ENCODE measurements at places on chromosomes 5 and 9.
A peak's percentile ranks its signal among the peaks of the same experiment; 100 is the strongest.

DNA sequence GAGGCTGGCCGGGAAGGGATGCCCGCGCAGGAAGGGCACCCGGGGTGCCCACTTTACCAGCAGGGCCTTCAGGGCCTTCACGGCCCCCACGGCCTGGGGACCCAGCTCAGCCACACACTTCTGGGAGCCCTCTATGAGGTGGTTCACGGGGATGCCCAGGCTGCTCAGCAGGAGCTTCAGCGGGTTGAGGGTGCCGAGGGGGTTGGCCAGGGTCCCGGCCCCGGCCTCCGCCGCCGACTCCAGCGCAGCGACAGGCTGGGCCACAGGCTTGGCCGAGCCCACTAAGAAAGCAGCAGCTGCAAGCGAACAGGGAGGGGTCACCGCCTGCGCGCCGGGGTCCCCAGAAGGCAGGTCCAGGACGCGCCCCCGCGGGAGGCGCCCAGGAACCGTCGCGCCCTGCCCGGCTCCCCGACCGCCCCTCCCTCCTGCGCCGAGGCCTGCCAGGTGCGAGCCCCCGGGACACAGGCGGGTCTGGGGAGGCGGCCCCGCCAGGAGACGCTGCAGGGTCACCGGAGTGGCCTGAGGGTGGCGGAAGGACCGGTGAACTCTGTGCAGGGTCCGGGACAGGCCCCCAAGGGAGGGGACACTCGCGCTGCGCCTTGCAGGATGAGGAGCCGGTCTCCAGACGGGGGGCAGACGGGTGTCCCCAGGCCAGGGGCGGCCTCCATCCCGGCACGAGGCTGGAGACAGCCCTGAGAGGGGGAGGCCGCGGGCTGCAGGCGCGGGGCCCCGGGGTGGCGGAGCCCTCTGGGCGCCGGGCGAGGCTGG lies 572 bp downstream of the SCGB3A1 start:
- no peak for DNase-seq

DNA sequence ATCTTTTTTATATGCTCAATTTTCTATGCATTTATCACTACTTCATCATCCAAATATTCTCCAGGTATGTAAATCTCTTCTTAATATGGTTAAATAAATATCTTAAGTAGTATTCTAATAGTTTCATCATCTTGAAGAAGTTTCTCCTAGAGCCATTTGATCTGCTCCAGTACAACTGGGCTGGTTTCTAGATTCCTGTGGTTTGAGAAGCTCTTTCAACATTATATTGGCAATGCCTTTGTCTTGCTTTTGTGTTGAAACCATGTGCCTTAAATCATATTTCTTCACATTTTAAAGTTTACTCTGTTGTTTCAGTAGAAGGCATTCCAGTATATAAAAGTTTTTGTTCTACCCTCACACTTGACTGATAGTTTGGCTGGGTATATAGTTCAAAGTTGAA lies 27.6 kb downstream of the MBLAC2 start:
- DNase-seq = no peak

DNA sequence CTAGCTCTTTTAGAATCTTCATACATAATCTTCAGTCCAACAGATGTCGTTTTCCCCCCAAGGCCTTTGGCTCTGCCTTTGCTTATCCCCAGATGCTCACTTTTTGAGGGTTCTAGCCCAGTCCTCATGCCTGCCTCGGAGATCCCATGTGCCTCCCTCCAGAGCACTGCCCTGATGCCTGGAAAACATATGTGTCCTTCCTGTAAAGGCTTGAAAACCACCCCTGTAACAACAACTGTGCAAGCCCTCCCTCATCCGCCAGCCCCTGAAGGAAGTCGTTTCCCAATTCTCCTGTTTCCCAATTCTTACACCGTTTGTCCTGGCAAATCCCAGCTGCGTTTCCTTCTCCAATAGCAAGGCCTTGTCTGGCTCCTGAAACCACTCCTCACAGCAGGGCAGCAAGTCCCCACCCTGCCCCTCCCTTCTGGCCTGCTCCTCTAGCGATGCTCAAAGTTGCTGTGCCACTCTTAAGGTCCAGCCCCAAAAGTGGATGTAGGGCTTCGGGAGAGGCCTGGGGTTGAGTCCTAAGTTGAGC lies 52.2 kb downstream of the SLC36A1 start:
- DNase-seq = no peak

DNA sequence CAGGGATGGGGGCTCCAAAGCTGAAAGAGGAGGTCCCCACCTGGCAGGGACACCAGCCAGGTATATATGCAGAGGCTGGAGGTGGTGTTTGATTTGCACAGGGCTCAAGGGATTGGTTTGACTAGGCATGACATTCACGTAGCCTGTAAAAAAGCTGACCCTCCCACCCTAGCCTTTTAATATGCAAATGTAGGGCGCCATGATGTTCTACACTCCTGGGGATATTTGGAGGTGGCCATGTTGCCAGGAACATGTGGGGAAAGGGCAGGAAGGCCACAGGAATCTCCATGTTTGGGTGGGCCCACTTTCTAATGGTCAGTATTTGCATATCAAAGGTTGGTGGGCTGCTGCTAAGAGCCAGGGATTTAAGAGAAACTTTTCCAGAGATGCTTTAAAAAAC lies 12.0 kb upstream of the THG1L start:
- DNase-seq = no peak

- DNase-seq = no peak
Measured at GRCh38 chr9:122229485-122229837, 704 bp upstream of the LHX6 start.

- no peak for DNase-seq
Measured at GRCh38 chr5:173383711-173384110, 55.5 kb upstream of the STC2 start.

DNA sequence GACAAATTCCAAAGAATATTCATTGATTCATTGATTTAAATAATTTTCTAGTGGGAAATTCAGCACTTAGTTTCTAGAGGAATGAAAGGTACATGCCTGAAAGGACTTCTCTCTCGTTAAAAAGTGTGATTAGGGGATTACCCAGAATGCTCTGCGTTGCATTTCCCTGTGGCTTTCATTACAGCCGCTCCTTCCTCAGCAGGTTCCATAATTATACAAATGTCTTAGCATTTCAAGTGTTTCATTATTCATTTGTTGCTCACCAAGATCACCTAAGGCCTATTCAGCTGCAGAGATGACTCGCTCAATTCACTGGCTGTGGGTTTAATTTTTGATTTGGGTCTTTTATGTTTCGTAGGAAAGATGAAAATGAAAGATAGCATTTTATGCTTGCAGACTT lies 52.8 kb downstream of the SPATA31C2 start:
- peak; percentile 17 for DNase-seq

GRCh38 chr5:126003309-126003708 lies 419.9 kb upstream of the GRAMD2B start:
- DNase-seq = peak; percentile 8

DNA sequence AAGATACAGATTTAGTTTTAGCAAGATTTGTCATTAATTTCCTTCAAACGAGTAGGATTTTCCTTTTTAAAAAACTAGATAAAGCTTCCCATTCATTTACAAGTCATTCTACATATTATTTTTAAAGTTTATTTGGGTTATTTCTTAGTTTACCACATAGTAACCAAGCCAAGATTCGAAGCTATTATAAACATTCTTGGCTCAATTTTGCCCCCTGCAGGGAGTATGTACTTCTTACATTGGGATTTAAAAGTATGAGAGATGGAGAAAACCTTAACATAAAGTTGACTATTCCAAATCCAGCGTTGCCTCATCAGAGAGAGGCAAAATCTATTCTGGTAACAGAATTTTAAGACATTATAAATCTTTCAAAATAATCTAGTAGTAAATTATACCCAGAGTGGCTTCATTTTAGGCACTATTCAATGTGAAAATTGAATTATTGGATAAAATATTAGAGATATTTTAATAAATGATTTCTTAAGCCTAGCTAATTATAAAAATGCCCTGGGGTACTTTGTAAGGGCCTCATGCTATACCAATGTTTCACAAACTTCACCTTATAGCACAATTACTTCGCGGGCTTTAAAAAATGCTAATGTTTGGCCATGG lies 39.1 kb downstream of the FBN2 start:
- DNase-seq = peak; percentile 61

DNA sequence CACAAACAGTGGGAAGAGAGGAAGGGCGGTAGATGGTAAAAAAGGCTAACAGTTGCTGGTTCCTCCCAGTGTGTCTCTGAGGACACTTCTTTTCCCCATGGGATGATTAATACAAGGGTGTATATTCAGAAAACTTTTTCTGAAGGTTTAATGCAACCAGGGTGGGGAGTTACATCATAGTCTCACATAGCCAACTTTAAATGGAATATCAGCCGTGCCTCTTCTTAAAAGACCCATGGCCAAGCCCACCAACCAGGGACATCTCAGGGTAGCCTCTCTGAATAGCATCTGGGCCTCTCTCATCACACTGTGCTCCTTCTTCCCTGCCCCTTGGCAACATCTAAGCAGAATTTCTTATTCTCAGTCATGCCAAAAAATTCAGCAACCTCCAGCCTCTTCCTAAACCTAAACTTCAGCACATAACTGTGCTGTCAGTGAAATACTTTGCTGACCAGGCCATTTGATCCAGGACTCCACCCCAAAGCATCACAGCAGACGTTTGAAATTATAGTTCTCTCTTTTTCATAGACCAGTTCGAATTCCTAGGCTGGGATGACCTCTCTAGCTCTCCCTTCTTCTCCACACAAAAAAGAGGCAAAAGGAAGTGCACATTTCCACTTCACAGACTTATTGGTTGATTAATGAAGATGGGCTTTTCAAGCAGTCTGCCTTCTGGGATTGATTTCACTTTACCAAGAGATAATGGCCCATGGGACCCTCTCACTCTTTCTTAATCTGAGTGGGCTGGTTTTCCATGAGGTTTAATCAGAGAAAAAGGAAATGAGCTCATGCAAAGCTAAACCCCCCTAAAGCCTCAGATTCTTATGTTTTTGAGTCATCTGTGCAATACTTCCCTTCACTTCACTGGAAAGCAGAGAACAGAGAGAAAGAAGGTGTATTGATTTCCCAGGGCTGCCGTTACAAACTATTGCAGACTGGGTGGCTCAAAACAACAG lies 85.1 kb upstream of the RAI14 start:
- DNase-seq = peak; percentile 65

GRCh38 chr5:130287438-130287837 lies 383.2 kb downstream of the CHSY3 start:
- no peak for DNase-seq

DNA sequence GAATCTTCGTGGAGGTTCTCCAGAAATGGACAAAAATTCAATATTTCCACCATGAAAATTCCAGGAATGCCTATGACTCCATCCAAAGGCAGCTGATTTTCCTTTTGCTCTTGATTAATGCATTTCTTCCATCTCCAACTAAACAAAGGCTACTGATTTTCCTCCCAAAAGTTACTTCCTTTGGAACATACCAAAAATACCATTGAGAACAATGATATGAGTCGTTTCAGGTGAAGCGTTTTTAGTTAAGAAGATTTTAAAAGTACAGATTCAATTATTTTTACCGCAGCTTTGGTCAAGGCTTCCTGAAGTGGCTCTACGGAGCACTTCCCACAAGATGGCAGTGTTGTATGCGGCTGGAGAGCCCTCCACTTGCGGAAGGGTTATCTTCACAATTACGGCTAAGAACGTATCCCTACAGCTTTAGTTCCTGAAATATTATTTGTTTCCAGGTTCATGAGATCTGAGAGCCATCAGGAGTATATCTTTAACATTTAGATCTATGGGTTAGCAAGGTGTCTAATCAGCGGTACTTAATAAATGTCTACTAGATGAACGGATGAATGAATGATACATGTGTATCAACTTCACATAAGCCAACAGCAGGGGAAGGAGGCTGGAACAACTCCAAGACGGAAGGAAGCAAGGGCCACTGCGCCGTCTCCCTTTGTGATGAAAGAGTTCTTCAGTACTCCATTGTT lies 35.9 kb upstream of the ARSB start:
- peak; percentile 84 for DNase-seq

DNA sequence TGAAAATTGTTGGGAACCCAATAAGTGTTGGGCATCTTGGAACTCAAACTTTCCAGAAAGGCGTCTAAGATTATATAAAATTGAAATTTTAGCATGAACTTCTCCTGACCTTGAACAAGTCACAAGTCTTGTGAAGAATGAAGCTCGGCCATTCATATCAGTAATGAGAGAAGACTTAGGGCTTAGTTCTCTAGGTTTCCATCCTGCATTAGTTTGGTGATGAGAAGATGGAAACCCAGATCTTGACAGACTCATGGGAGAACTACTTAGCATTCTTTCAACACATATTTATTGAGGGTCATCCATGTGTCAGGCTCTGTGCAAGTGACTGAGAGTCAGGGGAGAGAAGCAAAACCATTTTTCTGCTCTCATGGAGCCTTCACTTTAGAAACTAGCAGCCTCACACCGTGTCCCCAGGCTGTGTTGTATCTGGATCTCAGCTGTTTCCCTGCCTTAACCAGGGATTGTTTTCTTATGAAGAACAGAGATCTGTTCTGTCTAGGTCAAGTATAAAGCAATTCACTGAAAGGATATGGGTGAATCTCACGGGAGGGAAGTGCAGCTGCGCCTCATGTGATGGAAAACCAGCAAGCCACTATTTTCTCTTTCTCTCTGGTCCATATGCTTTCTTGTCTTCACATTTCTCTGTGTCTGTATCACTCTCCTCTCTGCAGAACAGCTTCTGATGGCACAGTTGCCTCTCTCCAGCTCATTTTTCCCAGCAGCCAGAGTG lies 3.4 kb downstream of the GARNL3 start:
- no peak for DNase-seq

DNA sequence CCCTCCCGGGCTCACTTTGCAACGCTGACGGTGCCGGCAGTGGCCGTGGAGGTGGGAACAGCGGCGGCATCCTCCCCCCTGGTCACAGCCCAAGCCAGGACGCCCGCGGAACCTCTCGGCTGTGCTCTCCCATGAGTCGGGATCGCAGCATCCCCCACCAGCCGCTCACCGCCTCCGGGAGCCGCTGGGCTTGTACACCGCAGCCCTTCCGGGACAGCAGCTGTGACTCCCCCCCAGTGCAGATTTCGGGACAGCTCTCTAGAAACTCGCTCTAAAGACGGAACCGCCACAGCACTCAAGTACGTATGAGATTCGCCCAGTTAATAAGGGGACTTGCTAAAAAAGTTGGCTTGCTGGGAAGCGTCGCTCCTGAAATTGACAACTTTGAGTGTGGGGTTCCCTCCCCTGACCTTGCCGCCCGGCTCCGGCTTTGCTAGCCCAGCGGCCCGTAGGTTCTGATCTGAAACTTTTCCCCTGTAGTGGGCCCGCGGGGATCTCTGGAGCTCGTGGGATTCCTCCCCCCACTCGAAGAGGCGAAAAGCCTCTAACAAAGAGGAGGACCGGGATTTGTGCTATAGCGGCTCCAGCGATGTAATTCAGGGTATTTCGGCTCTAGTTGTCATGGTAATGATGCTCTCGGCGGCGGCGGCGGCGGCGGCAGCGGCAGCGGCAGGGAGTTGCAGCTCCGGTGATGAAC lies 572 bp downstream of the NR4A3 start:
- DNase-seq = peak; percentile 52

DNA sequence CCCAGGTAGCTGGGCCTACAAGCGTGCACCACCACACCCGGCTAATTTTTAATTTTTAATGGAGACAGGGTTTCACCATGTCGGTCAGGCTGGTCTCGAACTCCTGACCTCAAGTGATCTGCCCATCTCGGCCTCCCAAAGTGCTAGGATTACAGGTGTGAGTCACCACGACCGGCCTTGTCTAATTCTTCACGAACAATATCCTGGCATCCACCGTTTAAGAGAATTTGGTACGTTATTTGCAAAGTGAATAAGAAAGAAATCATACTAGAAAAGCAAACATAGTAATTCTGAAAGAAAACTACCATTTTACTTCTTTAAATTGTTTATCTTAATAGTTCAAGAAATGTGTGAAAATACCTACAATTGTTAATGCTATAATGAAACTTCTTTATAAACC lies 42.9 kb upstream of the TRIO start:
- DNase-seq = no peak
